ENCODE measurements at places on chromosomes 3 and 15. TPM values are rescaled to one million over a fixed set of nuclear protein-coding genes. Genes with fewer than 3 reads are reported as not detected.

DNA sequence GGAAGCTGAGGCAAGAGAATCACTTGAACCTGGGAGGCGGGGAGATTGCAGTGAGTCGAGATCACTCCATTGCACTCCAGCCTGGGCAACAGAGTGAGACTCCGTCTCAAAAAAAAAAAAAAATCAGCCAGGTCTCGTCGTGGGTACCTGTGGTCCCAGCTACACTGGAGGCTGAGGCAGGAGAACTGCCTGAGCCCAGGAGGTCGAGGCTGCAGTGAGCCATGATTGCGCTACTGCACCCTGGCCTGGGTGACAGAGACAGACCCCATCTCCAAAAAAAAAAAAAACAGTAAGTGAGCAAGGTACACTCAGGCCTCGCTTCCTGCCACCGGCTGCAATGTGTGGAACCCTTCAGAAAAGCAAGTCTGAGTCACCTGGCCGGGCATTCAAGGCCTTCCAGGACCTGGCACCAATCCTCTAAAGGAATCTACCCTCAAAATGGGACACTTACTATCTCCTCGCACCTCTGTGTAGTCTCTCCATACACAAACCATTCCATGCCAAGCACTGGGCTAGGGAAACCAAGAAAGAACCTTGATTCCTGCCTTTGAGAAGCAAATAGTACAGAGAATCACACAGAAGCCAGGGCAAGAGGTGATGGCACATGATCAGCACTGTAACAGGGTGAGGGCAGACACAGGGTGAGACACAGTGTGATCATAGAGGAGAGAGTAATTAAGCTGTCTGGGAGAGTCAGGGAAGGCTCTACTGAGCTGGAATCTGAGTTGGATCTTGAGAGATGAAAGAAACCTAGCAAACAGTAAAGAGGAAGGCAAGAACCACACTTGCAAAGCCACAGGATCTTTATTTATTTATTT, 9.7 kb downstream of the SCAMP2 start:
- peak; percentile 48 for DNase-seq
- H3K27ac ChIP-seq = peak overlapping the region; percentile 73
- H3K27me3 ChIP-seq = no peaks in the 10 kb centered on the region

DNA sequence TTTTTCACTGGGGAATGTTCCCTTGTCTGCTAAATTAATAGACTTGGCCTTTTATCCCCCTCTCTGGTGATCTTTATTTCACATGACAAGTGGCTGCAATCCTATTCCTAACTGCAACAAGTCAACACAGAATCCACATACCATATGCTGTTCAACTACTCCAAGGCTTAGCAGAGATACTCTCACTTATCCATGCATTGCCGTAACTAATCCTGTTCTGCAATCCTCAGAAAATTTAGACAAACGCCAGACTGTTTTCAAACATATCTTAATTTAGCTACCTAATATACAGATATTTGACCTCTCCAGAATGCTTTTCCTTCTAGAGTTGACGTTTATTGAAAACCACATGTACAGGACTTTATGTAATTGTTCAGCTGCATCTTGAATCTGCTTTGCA, 37.9 kb downstream of the EID1 start:
- no peak overlapping the region for H3K4me3 ChIP-seq
- no peak for DNase-seq
- no peak overlapping the region for H3K27ac ChIP-seq
- peaks cover 26% of the 10 kb centered on the region for H3K27me3 ChIP-seq
- no peaks in the 10 kb centered on the region for H3K36me3 ChIP-seq

GRCh38 chr3:139846729-139847128, 88.3 kb upstream of the CLSTN2 start:
- no peaks in the 10 kb centered on the region for H3K36me3 ChIP-seq
- H3K27me3 ChIP-seq = no peaks in the 10 kb centered on the region
- H3K27ac ChIP-seq = no peak overlapping the region
- H3K4me3 ChIP-seq = no peak overlapping the region
- H3K4me1 ChIP-seq = no peaks in the 10 kb centered on the region

GRCh38 chr3:192892981-192893700, 24.5 kb downstream of the MB21D2 start:
- peaks cover 20% of the 10 kb centered on the region for H3K27me3 ChIP-seq
- H3K27ac ChIP-seq = peak overlapping the region; percentile 32
- H3K36me3 ChIP-seq = no peaks in the 10 kb centered on the region
- no peak overlapping the region for H3K4me3 ChIP-seq

- H3K4me1 ChIP-seq = peaks cover 8% of the 10 kb centered on the region
- H3K27me3 ChIP-seq = no peaks in the 10 kb centered on the region
- peak overlapping the region; percentile 40 for H3K27ac ChIP-seq
- H3K36me3 ChIP-seq = peaks cover 41% of the 10 kb centered on the region
These were observed 58.4 kb downstream of the NME9 start for GRCh38 chr3:138271189-138271794.

- H3K4me3 ChIP-seq = no peak overlapping the region
- peaks cover 9% of the 10 kb centered on the region for H3K4me1 ChIP-seq
- peaks cover 15% of the 10 kb centered on the region for H3K36me3 ChIP-seq
- no peak for DNase-seq
These were observed 29.5 kb downstream of the GTF2E1 start for GRCh38 chr3:120772081-120772480.

DNA sequence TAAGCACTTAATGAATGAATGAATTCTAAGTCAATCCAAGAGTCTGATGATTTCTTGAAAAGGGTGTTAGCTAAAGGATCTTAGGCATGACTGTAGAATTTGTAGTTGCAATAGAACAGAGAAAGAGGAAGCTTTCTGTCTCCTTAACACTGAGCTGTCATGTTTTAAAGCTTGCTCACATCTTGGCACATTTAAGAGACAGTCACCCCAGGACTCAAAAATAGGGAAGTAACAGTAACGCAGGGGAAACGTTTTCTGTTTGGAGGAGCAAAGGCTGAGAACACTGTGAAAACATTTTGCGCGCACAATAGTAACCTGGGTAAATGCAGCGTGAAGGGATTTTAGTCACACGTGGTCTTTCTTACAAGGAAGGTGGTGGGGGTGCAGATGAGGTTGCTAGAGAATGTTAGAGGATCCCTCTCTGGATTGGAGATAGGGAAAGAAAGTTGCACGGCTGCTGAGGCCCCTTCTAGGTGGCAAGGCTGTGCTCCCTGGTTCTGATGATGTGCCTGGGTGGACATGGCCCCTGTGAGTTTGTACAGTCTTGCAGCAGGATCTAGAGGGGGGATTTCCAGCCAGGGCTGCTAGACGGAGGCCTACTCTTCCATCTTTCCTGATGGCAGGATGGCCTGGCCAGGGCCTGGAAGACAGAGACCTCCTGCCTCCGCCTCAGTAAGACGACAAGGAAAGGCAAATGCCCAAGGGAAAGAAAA, 12.0 kb downstream of the STARD5 start:
- no peak overlapping the region for H3K4me3 ChIP-seq
- no peaks in the 10 kb centered on the region for H3K27me3 ChIP-seq
- H3K4me1 ChIP-seq = peaks cover 75% of the 10 kb centered on the region
- H3K36me3 ChIP-seq = peaks cover 84% of the 10 kb centered on the region
- H3K27ac ChIP-seq = peak overlapping the region; percentile 17

DNA sequence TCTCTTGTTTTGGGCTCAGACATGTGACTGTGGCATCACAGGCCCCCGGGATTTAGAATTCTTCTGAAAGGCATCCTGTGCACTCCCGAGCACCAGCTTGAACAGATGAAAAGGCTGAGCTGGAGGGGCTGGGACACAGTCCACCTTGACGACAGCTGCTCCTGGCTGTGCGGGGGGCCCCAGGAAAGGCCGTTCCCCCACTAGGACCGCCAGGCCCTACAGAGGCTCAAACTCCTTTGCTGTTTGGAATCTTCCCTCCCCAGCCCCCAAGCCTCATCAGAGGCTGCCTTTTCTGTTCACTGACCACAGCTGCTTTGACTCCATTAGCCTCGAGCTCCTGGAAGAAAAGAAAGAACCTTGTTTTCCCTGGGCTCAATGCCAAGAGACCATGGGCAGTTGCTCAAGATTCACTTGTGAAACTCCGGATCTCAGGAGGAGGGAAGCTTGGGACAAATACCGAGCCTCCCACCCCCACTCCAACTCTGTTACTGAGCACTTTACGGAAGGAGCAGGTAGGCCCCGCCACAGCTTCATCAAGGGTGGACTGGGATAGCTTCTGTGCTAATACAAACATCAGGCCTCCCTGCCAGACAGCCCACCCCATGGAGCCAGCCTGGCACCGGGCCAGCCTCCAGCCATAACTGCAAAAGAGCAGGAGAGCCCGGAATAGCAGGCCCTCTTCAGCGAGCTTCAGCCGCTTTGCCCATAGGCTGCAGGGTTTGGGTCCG, 15.7 kb downstream of the CIDEC start:
- H3K27ac ChIP-seq = no peak overlapping the region
- no peak overlapping the region for H3K4me3 ChIP-seq
- DNase-seq = no peak

- no peak overlapping the region for H3K4me3 ChIP-seq
- DNase-seq = no peak
- peaks cover 7% of the 10 kb centered on the region for H3K27me3 ChIP-seq
- H3K4me1 ChIP-seq = no peaks in the 10 kb centered on the region
- no peak overlapping the region for H3K27ac ChIP-seq
These were observed 35.8 kb downstream of the COL8A1 start for GRCh38 chr3:99674086-99674789.

DNA sequence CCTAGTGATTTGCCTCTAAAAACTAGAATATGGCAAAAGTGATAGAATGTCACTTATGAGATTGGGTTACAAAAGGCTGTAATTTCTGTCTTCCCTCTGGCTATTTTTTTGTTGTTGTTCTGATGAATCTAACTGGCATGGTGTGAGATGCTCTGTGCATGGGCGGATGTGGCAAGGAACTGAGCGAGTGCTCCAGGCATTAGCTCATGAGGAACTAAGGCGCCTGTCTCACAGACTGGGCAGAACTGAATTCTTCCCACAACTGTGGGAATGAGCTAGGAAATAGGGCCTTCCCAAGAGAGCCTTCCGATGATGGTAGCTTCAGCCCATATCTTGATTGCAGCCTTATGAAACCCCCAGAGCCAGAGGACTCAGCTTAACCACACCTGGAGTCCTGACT, 222.5 kb downstream of the NR2F2 start:
- no peaks in the 10 kb centered on the region for H3K4me1 ChIP-seq
- no peak overlapping the region for H3K27ac ChIP-seq
- DNase-seq = no peak
- H3K27me3 ChIP-seq = no peaks in the 10 kb centered on the region

GRCh38 chr3:188284455-188285212, 130.7 kb downstream of the LPP start:
- H3K36me3 ChIP-seq = peaks cover 11% of the 10 kb centered on the region
- peak overlapping the region; percentile 72 for H3K27ac ChIP-seq
- peaks cover 59% of the 10 kb centered on the region for H3K4me1 ChIP-seq
- DNase-seq = peak; percentile 82
- H3K4me3 ChIP-seq = peak overlapping the region; percentile 11

DNA sequence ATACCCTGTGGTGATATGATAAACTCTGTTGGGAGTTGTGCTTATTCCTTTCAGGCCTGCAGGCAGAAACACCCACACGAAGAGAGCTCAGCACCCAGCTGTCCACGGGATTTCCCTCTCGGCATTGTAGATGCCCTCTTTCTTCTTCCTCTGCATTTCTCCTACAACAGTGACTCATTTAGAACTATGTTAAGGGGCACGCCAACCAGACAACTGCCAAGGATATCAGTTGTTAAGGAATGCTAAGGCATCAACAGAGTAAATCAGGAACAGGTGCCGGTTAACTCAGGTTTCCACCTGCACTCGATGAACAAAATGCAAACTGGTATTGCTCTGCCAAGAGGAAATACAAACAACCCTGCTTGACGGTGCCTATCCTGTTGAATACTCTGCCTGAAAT, 270.0 kb upstream of the PEX5L start:
- H3K36me3 ChIP-seq = no peaks in the 10 kb centered on the region
- H3K27me3 ChIP-seq = peaks cover 3% of the 10 kb centered on the region
- H3K4me1 ChIP-seq = no peaks in the 10 kb centered on the region
- DNase-seq = no peak

DNA sequence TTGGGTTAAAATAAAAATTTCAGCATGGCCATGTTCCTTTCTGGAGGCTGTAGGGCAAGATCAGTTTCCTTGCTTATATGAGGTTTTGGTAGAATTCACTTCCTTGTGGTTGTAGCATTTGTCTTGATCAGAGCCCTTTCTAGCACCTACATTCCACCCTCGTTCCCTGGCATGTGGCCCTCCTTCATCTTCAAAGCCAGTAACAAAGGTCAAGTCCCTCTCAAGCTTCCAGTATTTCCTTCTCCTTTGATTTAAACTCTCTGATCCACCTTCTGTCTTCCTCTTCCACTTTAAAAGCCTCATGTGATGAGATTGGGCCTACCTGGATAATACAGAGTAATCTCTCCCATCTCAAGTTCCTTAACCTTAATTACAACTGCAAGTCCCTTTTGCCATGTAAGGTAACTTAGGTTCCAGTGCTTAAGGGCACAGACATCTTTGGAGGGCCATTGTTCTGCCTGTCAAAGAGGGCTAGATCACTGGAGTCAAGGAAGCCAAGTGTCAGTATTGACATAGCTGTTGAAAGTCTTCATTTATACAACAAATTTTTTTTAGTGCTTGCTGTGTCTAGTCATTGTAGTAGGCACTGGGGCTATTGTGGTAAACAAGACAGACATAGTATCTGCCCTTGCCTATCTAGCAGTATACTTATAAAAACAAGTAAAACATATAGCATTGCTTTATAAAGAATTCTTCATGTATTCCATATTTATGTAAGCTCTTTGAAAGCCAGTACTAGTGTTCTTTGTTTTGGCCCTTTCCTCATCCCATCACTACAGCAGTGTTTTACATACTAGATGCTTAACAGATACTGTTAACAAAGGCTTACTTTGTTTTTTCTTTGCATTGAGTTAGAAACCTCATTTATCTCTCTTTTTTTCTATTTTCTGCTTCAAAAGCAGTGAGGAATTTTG, 40.7 kb downstream of the GLCE start:
- H3K4me1 ChIP-seq = no peaks in the 10 kb centered on the region
- no peaks in the 10 kb centered on the region for H3K27me3 ChIP-seq

- DNase-seq = peak; percentile 61
- peak overlapping the region; percentile 99 for H3K4me3 ChIP-seq
- H3K36me3 ChIP-seq = peaks cover 15% of the 10 kb centered on the region
- H3K27me3 ChIP-seq = peaks cover 1% of the 10 kb centered on the region
- peaks cover 51% of the 10 kb centered on the region for H3K4me1 ChIP-seq
These were observed 447 bp upstream of the SHQ1 start for GRCh38 chr3:72848703-72849081.

DNA sequence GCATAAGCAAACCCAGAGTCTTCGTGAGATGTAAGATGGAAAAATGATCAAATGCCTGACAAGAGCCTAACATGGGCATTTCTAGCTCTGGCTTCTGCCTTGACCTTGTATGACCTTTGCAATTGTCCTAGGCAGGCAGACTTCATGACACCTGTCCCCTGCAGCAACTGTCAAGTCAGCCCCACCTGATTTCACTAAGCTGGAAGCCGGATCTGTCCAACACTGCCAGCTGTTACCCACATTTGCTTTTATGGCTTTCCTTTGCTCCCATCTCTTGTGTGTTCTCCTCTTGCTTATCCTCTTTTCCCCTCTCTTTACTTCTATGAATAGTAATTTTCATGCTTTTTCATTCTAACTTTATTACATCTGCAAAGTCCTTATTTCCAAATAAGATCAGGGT, 48.5 kb upstream of the TNIK start:
- no peaks in the 10 kb centered on the region for H3K27me3 ChIP-seq
- DNase-seq = no peak
- H3K4me1 ChIP-seq = no peaks in the 10 kb centered on the region
- no peaks in the 10 kb centered on the region for H3K36me3 ChIP-seq
- no peak overlapping the region for H3K4me3 ChIP-seq

GRCh38 chr3:42942693-42943092, 36.4 kb upstream of the GASK1A start:
- peaks cover 2% of the 10 kb centered on the region for H3K4me1 ChIP-seq
- no peak overlapping the region for H3K4me3 ChIP-seq
- no peak for DNase-seq
- no peaks in the 10 kb centered on the region for H3K27me3 ChIP-seq

CCDC54 gene
- not detected for total RNA-seq

IGSF11 gene
- 0.09 TPM for total RNA-seq

PARP16 gene
- 17.9 TPM for total RNA-seq

Data from activated CD4-positive, alpha-beta T cell treated with anti-CD3 and anti-CD28 coated beads for 36 hours (primary cell).